Mucosa of descending colon (tissue), 3 donors: ENCODE measurements at places on chromosomes 6 and 20. TPM values are rescaled to one million over a fixed set of nuclear protein-coding genes. Genes with fewer than 3 reads are reported as not detected.

The CTCFL gene
- not detected for total RNA-seq

The SLC22A7 gene
- total RNA-seq: not detected

The BRPF3 gene
- 84.6 TPM for total RNA-seq

The SLC17A1 gene
- not detected for total RNA-seq

The FRS3 gene
- total RNA-seq: 4.6 TPM

The OR2J1 gene
- not detected for total RNA-seq

The LPIN3 gene
- 73.3 TPM for total RNA-seq

The IL17F gene
- total RNA-seq: not detected

The LIN28B gene
- not detected for total RNA-seq

The CST2 gene
- total RNA-seq: not detected

The GLP1R gene
- not detected for total RNA-seq

The PRR18 gene
- total RNA-seq: not detected

The GSTA2 gene
- not detected for total RNA-seq

The DIDO1 gene
- total RNA-seq: 72.5 TPM

The MYLK2 gene
- 0.31 TPM for total RNA-seq

The CAGE1 gene
- total RNA-seq: not detected

The NKAPL gene
- 0.24 TPM for total RNA-seq

The GSTA3 gene
- not detected for total RNA-seq

The GINS1 gene
- total RNA-seq: 8.6 TPM

The WFDC5 gene
- not detected for total RNA-seq

The ADGRG6 gene
- 17.6 TPM for total RNA-seq

The RIPPLY2 gene
- total RNA-seq: 1.3 TPM

The WFDC6 gene
- total RNA-seq: not detected

The ULBP1 gene
- total RNA-seq: not detected

The TAGAP gene
- 2.0 TPM for total RNA-seq

The ULBP3 gene
- 0.32 TPM for total RNA-seq

The HSPA1L gene
- 1.3 TPM for total RNA-seq

The TBXT gene
- total RNA-seq: not detected

The SMOC2 gene
- 40.4 TPM for total RNA-seq

The HCRTR2 gene
- not detected for total RNA-seq

The MPIG6B gene
- 0.57 TPM for total RNA-seq

The LKAAEAR1 gene
- not detected for total RNA-seq

The ZFP57 gene
- not detected for total RNA-seq

The LZTS3 gene
- total RNA-seq: 9.9 TPM

The ZNF165 gene
- 7.1 TPM for total RNA-seq

The FUT9 gene
- total RNA-seq: 0.09 TPM

The STMND1 gene
- 0.53 TPM for total RNA-seq

The NRN1 gene
- total RNA-seq: 10.6 TPM

The NTSR1 gene
- not detected for total RNA-seq

The PTGIS gene
- 12.3 TPM for total RNA-seq
